ENCODE measurements at places on chromosomes 12 and 14. TPM values are rescaled to one million over a fixed set of nuclear protein-coding genes. Genes with fewer than 3 reads are reported as not detected.
A peak's percentile ranks its signal among the peaks of the same experiment; 100 is the strongest.

DNA sequence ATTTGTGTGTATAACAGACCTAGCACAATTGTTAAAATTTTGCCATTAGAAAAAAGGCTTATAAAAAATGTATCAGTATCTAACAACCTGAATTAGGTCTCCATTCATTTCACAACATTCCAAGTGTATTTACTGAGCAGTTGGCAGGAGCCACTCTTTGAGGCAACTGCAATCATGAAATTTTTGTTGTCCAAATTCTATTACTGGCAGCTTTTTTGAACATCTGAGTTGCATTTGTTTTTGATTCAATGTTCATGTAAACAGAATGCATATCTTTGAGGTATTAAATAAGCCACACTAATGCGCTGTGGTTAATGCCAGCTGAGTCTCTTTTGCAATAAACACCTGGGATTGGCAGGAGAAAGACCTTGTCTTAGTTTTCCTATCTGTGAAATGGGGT is 8.7 kb downstream of the KITLG start:
- DNase-seq = no peak

DNA sequence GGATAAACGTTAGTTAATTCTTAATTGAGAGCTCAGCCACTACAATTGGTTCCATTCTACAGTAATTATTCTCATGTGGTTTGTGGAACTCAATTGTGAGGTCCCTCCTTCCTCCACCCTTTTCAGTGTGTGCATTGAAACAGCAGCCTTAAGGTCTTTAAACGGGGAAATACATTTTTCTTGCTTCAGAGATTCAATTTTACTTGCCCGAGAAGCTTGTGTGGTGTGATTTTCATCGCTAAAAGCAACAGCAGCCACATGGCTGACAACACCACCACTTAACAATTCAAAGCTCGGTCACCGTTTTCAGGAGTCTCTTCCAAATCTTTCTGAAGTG is 733 bp upstream of the PPFIBP1 start:
- DNase-seq = no peak

DNA sequence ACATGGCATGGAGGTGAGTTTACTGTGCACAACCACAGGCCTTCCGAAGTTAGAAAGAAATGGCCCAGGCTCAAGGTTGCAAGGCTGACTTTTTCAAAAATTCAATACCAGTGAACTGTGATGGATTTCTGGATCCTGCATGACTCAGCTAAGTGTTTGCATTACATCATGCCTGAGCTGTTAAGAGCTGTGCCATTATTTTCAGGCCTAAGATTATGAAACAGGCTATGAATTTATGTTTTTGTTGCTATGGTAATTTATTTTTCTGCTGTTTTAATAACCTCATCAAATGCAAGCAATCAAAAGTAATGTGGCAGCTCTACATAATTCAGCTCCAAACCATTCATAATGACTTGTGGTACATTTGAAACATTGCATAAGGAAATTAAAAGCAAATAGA is 457.7 kb upstream of the TMEM132C start:
- DNase-seq = no peak

- no peak for DNase-seq
Observed at GRCh38 chr12:48084841-48085460, 20.9 kb downstream of the SENP1 start.

GRCh38 chr14:103021684-103022001 is 35.7 kb downstream of the CDC42BPB start:
- peak; percentile 16 for DNase-seq

DNA sequence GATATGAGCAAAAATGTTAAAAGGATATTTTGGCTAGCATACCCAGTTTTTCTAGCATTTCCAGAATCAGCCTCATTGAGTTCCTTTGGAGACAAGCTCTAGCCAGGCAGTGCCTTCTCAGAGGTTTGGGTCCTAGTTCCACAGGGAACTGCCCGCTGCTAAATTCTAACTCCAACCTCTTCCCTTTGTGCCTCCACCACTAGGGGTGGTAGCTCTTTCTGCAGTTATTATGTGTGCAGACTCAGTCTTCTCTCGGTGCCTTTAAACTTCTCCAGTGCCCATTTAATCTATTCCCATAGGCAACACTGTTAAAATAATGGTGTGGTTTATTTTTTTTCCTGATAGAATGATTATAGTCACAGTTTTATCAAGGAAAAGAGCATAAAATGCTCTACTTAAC is 21.5 kb upstream of the SLC25A3 start:
- DNase-seq = no peak

- peak; percentile 88 for DNase-seq
Observed at GRCh38 chr12:108730365-108731104, 783 bp downstream of the CORO1C start.

DNA sequence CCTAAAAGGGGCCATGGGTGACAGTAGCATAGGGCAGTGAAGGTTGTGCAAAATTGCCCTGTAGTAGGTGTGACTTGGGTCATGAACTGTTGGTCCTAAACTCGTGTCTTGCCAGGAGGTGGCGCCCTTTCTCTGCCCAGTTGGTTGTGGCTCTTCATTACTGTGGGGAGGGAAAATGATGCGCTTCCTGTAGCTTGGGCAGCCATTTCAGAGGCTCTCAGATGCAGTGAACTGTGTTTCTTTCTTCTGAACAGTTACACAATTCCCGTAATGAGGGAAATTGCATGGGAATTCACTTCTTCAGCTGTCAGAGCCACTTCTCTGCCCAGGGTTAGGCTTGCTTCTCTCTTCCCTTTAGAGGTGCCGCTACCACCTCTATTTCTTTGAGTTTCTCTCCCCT is 148.1 kb upstream of the NRXN3 start:
- DNase-seq = no peak

DNA sequence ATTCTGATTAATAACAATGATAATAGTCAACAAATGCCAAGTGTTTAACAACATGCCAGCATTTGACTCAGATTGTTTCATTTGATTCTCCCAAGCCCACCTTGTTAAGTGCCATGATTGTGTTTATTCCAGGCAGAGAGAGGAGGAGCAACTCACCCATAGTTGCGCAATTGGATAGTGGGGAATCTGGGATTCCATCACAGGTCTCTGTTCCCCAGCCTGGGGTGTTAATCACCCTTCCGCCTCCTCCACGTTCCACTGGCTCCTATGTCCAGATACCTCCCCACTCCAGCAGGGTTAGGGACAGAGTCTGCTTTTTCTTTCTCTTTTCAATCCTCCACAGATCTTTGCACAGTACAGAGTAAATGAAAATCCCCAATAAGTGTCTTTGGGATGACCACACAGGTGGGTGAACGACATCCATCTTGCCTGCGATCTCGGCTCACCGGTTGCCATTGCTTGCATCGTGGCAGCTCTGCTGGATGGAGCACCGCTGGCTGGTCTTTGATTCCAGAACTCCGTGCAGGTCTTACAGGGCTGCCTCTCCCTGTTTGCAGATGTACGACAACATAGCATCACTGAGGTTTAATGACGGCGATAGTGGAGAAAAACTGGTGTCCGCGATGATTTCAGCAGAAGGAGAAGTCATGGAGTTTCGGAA is 78.8 kb downstream of the DNAH10 start:
- DNase-seq = no peak

DNA sequence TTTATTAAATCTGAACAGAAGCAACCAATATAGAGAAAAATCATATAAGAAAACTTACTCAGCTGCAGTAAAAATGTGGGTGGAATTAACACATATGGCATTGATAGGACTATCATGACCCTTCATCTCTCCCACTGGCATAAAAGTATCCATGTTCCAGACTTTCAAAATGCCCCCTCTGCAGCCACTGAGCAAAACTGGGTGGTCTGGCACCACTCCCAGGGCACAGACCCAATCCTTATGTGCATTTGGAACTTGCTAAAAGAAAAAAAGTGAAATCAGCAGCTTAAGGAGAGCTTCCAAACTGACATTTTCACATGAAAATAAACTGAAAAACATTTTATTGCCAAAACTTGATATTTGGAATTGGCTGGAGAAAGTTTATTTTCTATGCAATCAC is 141.5 kb downstream of the KIF21A start:
- DNase-seq = no peak

DNA sequence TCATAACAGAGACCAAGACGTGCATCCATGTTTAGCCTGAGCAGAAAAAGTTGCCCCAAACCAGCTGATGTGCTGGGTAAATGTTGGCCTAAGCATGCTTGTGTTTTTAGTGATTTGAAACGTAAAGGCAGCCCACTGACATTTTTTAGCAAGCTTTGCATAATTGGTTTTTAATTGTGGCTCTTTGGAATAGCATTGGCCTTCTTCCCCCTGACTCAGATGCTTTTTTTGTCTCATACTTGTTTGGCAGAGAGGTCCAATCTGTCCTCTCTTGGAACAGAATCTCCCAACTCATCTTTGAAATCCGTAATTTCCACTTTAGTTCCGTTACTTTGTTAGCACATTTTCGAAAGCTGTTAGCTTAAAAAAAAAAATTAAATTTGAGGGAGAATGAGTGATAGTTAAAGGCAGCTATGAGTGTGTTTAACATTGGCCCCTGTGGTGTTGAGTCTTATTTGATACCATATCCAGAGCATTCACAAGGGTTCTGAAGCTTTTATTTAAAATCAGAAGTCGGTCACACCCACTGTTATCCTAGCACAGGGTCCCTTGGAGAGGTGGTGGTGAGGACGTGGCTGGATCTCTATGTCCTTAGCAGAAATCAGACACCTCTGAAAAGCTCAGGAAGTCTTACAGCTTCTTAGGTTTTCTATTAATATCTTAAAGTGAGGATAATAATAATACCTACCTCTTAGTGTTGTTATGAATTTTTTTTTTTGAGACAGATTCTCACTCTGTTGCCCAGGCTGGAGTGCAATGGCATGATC is 15.6 kb downstream of the JDP2 start:
- DNase-seq = no peak

GRCh38 chr12:68435816-68436215 is 103.7 kb upstream of the MDM1 start:
- DNase-seq = no peak

- peak; percentile 49 for DNase-seq
Observed at GRCh38 chr14:105196265-105196960, 15.3 kb upstream of the NUDT14 start.

DNA sequence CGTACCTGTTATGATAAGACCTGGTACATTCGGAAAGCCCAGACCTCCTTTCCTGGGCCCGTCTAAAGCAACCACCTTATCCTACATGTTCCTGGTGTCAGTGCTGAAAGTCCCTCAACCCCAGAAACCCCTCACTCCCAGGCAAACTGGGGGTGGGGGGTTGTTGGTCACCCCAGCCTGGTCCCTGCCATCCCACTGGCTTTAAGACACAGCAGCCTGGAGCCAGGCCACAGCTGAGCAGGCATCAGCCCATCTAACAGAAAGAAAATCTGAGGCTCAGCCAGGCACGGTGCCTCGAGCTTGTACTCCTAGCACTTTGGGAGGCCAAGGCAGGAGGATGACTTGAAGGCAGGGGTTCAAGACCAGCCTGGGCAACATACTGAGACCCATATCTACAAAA is 4.5 kb downstream of the SELPLG start:
- no peak for DNase-seq

- DNase-seq = no peak
Observed at GRCh38 chr14:89245802-89246201, 171.2 kb downstream of the FOXN3 start.

DNA sequence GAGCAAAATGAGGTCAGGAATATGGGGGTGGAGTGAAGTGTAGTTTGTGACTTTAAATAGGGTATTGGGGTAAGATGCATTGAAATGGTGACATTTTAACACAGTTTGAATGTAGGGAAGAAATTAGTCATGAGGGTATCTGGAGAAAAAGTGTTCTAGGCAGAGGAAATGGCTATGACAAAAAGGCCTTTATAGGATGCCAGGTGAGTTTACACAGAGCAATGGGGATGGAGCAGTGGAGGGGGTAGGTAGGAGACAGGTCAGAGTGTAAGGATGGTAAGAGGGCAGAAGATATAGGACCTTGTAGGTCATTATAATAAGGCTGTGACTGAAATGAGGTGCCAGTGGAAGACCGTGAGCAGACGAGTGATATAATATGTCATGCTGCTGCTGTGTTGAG is 30.4 kb downstream of the HEATR5A start:
- no peak for DNase-seq

Gene CAMKK2
- total RNA-seq = 37.8 TPM

Gene PRH2
- total RNA-seq = not detected

Gene CPM
- total RNA-seq = 708 TPM

Gene SLC22A17
- 13.2 TPM for total RNA-seq

Gene RFLNA
- 1.4 TPM for total RNA-seq

Gene TSPAN19
- not detected for total RNA-seq

Gene ASPG
- 1.4 TPM for total RNA-seq

Gene TMEM119
- total RNA-seq = 90.9 TPM

Gene RNASE3
- total RNA-seq = not detected

Gene EML5
- 1.8 TPM for total RNA-seq
